ENCODE measurements at places on chromosomes 1 and 21.

- no peak for DNase-seq
Measured at GRCh38 chr1:204192589-204193352, 3.5 kb downstream of the KISS1 start.

DNA sequence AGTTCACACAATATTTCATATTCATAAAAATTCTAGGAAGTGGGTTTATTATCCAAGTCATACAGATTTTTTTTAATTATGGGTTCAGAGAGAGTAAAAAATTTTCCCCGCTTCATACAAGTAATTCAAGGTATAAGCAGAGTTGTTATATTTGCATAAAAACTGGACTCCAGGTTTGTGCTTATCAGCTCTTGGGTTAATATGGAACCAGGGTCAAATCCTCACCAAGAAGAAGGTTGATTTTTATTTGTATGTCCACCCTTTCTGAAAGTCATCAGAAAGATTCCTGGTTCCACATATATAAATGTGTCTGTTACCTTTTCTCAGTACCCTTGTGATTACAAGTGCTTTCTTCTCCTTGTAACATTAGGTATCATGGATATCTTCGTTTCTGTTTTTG lies 143.8 kb upstream of the PKN2 start:
- no peak for DNase-seq

- DNase-seq = no peak
Measured at GRCh38 chr1:171793636-171794035, 12.2 kb downstream of the METTL13 start.

DNA sequence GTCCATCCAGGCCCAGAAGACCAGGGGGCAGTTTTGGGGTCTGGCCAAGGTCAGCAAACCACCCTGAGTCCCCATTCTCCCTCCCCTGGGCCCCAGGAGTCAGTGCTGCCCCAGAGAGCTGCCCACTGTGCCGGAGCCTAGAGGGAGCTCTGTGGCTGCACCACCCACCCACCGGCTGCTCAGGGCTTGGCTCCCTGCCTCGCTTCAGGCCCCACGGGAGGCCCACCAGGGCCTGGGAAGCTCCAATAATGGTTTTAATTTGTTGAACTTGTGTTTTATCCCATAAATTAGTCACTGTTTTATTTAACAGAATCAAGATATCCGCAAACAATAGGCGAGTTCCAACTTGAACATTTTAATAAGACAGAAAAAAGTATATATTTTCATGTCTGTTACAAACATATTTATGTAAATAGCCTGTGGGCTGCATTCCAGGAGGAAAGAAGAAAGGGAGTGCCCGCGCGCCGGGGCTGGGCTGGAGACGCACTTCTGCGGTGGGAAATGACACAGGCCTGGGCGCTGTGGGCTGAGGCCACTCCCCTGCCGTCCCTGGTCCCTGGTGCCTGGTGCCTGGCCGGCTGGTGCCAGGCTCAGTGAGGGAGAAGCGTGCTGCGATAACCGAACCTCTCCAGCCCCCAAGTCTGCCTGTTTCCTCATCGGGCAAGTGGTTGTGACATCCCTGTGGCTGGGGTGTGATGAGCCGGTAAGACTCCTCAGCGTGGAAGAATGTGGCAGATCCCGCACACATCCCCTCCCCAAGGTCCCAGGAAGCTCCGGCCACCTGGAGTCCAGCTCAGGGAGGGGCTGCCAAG lies 160.5 kb downstream of the PEX14 start:
- DNase-seq = no peak

GRCh38 chr1:196649990-196650389 lies 1.9 kb upstream of the CFH start:
- no peak for DNase-seq

DNA sequence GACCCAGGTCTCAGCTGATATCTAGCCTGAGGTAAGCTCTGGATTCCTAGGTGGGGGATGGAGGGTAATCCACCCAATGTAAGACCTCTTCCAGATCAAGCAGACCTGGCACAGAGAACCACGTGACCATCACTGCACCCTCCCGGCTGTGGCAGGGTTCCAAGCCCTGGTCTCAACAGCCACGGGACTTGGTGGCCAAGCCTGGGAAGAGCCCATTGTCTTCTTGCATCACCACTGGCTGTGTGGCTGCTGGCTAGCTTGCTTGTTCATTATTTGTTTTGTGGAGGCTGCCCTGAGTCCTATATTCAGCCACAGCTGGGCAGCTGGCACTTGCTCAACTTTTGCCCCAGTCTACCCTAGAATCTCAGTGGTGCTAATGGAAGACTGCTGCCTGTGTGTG lies 24.1 kb upstream of the NFASC start:
- DNase-seq = peak; percentile 84

- DNase-seq = no peak
Measured at GRCh38 chr1:25523542-25523941, 19.9 kb upstream of the LDLRAP1 start.

GRCh38 chr1:245969283-245969682 lies 537.8 kb downstream of the SMYD3 start:
- DNase-seq = no peak

DNA sequence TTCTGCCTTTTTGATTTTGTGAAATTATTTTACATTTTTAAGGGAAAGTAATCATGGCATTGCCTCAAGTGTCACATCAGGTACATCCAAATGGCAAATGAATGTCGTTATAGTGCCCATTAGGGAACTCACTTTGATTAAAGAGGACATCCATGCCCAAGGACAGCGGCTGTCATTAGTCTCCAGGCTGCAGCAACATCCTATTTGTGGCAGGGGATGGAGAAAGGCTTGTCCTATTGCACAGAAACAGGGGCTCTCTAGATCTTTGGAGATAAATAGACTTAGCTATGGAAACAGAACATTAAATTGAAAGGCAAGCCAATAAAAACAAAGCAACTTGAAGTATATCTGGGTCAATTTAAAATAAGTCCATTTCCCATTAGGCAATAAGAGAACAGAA lies 439.3 kb downstream of the NEGR1 start:
- DNase-seq = no peak

GRCh38 chr1:59354709-59355337 lies 57.9 kb downstream of the FGGY start:
- no peak for DNase-seq

DNA sequence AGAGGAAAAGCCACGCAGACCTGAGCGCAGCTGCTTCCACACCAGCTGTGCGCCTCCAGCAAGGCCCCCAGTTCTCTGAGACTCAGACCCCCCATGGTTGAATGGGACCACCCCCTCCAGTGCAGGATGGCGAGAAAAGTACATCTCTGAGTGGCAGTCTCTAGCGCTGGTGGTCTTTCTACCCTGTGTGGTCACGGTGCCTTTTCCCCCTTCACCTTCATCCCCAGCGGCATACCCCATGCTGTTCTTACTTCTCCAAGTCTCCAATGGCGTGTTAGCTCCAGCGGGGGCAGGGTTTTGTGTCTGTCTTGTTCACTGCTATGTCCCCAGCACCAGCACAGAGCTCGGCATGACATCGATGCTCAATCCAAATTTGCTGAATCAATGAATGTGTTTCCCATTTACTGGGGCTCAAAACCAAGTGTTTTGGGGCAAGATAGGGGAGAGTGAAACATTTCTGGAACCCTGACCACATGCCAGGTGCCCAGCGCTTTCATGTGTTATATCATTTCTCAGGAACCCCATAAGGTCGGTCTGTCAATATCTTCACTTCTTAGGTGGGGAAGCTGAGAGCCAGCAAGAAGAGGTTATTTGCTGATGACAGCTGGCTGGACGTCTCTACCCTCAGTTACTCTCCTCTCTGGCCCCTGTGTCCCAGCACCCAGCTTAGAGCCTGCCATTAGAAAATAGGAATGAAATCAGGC lies 959 bp upstream of the SDC3 start:
- no peak for DNase-seq

DNA sequence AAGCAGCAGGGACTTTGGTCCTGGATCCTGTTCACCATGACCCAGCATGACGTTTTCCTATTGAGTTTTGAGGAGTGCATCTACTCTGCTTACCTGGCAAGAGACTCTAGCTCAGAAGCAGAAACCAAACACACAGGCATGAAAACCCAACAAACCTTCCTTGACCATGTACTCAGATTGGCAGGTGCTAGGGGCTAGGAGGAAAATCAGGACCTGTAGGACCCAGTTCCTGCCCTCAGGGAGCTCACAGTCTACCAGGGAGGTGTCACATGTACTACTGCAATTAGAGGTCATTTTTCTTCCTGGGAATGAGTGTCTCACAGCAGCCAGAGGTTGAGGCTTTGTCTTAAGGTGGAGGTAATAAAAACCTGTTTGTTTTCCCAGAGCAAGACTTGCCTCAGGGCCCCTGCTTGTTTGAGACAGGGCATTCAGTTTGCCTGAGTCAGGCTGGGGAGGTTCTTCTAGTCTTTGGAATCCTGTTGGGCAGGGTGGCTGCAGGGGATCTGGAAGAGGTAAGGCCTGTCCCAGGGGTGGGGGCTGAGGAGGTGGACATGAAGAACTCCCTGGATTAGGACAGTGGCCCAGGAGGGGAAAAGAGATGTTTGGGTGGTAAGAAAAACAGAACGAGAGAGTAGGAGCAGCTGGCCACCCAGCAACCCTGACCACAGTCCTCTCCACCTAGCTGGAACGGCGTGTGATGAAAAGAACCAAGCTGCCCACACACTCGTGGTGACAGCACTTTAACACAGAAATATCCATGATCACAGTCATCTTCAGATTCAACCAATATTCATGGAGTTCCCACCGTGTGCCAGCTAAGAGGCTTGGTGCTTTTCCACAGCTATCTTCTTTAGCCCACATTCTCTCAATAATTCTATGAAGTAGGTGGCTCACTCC lies 30.8 kb downstream of the IER5 start:
- DNase-seq = no peak

DNA sequence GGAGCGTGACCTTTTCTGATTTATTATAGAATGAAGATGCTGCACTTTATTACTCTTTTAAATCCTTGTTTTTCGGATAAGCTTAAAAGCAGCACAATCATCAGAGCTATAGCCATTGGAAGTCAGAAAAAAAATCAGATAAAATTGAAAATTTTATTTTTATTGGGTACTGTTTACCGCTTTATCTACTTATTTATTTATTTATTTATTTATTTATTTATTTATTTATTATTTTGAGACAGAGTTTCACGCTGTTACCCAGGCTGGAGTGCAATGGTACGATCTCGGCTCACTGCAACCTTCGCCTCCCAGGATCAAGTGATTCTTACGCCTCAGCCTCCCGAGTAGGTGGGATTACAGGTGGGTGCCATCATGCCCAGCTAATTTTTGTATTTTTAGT lies 83.1 kb upstream of the CHRM3 start:
- DNase-seq = no peak

DNA sequence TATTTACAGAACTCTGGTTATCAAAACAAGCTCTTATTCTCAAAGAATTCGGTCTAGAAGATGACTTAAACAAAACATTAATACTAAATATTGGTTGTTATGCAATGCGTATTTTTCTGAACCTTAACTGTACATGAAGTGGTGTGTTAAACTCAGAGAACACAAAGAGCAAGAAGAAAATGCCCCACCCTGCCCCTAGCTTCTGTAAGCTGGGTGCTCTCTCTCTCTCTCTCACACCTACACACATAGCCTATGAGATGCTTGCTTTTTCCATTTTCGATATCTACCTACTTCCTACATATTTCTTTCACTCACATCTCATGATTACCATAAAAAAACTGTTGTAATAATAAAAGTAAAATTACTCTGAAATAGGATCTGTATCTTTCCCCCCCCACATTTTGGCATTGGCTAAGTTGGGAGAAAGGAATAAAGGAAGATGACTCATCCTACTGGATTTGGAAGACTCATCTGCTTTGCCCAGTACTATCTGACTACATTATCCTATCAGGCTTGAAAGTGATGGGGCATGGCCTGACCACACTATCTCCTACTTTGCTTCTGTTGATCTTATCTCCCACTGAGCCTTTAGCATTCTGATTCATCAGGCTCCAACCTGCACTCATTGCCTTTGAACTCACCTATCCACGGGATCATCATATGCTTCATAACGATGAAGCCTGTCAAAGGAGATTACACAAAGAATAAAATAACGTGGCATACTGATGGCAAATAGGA lies 2.9 kb downstream of the CRYZ start:
- DNase-seq = no peak

GRCh38 chr1:20493839-20494608 lies 8.0 kb upstream of the CAMK2N1 start:
- DNase-seq = peak; percentile 83

DNA sequence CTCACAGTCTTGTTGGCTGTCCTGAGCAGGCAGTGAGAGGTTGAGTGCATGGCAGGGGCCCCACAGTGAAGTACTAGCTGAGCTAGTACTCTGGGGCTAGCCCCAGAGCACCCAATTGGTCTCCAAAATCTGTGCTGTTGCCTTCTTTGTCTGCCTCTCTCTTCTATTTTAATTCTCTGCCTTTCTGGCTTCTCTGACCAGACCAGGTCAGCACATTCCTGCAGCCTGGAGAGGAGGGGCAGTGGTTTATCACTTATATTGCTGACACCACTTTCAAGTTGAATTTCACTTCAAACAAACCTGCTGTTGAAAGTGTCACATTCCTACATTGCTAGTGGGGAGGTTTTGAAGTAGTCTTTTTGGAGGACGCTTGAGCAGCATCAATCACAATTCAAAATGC lies 628.7 kb downstream of the PTPRU start:
- no peak for DNase-seq

- no peak for DNase-seq
Measured at GRCh38 chr1:160971618-160972056, 17.0 kb upstream of the ITLN2 start.

All from substantia nigra (tissue), 51 donors.